T1000 (cell line): ENCODE measurements at places on chromosomes 13 and 19.

- peak; percentile 87 for DNase-seq
Observed at GRCh38 chr19:40690693-40691420, 406 bp upstream of the NUMBL start.

DNA sequence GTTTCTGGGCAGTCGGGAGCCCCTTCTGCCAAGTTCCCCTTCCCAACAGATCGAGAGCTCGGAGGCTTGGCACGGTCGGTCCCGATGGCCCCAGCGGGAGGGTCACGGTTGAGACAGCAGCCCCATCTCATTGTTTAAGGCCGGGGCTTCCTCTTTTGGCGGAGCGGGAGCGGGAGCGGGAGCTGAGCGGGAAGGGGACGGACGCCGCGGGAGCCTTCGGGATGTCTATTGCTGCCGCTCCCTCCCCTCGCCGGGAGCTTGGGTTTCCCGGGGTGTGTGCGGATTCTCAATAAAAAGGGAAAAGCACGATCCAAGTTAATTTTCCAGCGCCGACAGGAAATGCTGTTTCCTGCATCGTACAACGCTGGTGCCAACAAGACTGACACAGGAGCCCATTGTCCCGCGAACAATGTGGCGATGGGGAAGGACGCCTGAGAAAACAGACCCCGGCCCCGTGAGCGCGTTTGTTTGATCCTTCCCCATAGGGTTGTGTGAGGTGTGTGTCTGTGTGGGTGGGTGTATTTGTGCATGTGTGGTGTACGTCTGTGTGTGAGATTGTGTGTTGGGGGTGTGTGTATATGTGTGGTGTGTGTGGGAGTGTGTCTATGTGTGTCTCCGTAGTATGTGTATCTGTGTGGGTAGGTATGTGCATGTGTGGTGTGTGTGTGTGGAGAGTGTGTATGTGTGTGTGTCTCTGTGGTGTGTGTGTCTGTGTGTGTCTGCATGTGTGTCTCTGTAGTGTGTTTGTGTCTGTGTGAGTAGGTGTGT, 36.3 kb upstream of the FLT1 start:
- no peak for DNase-seq

DNA sequence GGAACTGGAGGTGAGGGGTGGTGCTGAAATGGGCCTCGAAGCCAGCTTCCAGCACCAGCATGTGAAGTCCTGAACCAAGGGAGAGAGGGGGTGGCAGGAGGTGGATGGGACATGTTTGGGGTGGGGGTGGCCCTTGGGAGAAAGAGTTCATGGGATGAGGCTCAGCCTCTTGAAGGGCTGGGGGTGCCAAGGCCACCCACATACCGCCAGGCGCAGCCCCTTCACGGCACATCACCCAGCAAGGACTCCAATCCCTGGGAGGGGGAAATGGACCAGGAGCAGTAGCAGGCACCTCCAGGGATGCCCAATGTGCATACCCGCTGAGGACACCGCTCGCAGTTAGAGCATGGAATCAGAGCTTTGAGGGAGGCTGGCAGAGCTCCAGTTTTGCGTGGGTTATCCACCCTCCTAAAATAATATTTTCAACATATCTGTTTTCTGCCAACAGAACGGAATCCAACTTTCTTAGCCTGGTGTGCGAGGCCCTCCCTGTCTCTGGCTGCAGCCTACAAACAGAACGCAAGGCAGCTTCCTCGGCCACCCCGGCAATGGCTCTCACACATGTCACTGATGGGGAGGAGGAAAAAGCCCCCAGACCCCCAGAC, 140.5 kb upstream of the VSTM2B start:
- no peak for DNase-seq

- no peak for DNase-seq
Observed at GRCh38 chr13:50401721-50402465, 386.6 kb downstream of the KCNRG start.

GRCh38 chr19:10544242-10544752, 593 bp downstream of the ATG4D start:
- DNase-seq = no peak

GRCh38 chr13:23667750-23668149, 97.5 kb downstream of the TNFRSF19 start:
- no peak for DNase-seq

- no peak for DNase-seq
Observed at GRCh38 chr13:59203855-59204254, 959.9 kb downstream of the DIAPH3 start.

- no peak for DNase-seq
Observed at GRCh38 chr13:43848001-43848649, 31.4 kb downstream of the CCDC122 start.

DNA sequence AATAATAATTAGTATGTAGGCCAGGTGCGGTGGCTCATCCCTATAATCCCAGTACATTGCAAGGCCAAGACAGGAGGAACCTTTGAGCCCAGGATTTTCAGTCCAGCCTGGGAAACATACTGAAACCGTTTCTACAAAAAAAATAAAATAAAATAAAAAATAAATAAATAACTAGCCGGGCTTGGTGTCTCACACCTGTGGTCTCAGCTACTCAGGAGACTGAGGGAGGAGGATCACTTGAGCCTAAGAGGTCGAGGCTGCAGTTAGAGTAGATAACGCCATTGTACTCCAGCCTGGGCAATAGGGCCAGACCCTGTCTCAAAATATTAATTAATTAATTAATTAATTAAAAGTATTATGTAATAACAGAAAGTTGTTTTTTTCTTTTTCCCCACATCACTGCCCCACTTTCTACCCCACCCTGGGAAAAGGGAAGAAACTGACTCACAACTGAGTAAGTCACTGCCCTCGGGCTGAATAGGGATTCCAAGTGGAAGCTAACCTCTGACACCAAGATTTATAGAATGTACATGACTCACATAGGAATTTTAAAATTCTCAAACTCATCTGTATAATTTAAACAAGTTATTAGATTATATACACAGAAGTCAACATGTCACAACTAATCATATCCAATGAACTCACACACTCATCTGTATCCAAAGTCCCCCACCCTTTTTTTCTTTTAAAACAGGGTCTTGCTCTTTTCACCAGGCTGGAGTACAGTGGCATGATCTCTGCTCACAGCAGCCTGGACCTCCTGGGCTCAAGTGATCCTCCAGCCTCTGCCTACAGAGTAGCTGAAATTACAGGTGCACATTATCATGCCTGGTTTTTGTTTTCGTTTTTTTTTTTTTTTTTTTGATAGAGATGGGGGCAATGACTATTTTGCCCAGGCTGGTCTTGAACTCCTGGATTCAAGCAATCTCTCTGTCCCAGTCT, 12.5 kb downstream of the ZNF611 start:
- peak; percentile 76 for DNase-seq

DNA sequence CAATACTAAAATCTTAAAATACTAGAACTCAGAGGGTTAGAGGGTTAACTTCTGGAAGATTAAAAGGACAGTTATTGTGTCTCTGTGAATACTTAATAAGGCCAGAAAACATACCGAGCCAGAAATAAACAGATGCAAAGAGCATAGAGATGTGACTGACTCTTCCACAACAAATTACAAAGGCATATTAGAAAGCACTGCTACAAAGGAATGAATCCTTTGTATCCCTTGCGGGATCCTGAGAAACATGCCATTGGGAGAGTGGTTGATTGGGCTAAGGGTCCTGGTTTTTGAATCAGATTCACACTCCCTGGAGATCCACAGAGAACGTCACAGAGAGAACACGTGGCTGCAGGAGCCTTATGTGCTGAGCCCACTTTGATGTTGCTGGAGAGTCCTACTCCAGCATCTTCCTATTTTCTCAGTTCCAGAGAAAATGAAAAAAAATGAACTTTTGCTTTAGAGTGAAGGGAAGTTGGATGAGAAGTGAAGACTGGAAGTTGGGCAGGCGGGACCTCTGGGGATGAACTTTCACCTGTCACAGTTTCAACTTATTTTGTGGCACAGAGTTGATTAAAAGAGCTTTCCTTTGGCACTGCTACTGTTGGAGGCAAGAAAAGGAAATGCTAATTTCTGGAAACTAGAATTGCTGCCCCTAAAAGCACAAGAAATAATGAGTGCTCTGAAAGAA, 309.9 kb downstream of the DCT start:
- no peak for DNase-seq

DNA sequence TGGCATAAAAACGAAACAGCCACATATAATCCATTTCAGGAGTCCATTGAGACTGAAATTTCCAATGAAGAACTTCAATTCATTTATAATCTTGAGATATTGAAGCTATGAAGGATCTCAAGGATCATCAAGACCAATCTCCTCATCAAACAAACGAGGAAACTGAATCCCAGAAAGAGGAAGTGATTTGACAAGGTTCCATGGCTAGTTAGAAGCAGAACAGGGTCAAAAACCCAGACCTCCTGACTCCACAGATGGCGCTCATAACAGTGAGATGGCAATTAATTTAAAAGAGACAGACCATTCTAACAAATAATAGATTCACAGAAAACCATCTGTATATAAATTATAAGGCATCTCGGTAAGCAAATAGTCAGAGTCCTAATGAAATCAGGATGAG, 229.7 kb downstream of the KCTD12 start:
- no peak for DNase-seq
